HCT116 (cell line): ENCODE measurements at places on chromosomes 7 and 10. TPM values are rescaled to one million over a fixed set of nuclear protein-coding genes. Genes with fewer than 3 reads are reported as not detected.

The OPALIN gene
- total RNA-seq, result not detected

The TACR2 gene
- not detected for total RNA-seq

The TRUB1 gene
- total RNA-seq, result 44.1 TPM

The DGKI gene
- 0.15 TPM for total RNA-seq

The CPN1 gene
- 0.12 TPM for total RNA-seq

The PLEKHS1 gene
- total RNA-seq, result not detected
